ENCODE measurements at places on chromosomes 13 and 19.

GRCh38 chr13:99124794-99125316 lies 75.8 kb upstream of the UBAC2 start:
- DNase-seq: no peak

GRCh38 chr13:98827449-98827848 lies 75.0 kb upstream of the SLC15A1 start:
- no peak for DNase-seq

DNA sequence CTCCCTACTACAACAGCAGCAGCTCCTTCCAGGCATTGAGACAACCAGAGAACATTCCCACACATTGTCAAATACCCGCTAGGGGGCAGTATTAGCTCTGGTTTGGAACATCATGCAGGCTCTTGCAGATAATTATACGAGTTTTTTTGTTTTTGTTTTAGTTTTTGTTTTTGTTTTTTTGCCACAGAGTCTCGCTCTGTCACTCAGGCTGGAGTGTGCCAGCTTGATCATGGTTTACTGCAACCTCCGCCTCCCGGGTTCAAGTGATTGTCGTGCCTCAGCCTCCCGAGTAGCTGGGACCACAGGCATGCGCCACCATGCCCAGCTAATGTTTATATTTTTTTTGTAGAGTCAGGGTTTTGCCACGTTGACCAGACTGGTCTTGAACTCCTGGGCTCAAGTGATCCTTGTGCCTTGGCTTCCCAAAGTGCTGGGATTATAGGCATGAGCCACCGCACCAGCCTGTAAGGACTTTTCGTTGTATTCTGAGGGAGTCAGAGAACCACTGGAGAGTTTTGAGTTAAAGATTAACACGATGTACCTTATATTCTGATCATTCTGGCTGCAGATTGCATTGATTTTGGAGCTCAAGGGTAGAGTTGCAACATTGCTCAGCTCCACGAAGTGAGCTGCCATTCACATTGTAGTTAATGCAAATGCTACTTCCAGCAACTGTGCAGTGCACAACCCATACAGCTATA lies 41.7 kb upstream of the CEACAM20 start:
- DNase-seq: peak; percentile 44

DNA sequence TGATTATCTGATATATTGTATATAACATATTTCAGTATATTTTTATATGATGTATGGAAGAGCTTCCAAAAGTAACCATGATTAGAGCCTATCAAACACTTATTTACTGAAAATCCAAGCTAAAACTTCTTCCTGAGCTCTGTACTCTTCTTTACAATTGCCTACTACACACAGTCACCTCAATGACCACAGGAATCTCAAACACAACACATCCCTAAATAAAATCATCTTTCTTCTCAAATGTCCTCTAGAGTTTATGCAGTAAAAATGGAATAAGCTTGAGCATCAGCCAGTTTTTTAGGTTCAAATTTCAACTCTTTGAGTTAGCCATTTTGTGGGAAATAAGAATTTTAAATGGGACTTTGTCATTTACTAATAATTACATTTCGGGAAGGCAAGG lies 102.6 kb upstream of the FNDC3A start:
- DNase-seq: no peak

DNA sequence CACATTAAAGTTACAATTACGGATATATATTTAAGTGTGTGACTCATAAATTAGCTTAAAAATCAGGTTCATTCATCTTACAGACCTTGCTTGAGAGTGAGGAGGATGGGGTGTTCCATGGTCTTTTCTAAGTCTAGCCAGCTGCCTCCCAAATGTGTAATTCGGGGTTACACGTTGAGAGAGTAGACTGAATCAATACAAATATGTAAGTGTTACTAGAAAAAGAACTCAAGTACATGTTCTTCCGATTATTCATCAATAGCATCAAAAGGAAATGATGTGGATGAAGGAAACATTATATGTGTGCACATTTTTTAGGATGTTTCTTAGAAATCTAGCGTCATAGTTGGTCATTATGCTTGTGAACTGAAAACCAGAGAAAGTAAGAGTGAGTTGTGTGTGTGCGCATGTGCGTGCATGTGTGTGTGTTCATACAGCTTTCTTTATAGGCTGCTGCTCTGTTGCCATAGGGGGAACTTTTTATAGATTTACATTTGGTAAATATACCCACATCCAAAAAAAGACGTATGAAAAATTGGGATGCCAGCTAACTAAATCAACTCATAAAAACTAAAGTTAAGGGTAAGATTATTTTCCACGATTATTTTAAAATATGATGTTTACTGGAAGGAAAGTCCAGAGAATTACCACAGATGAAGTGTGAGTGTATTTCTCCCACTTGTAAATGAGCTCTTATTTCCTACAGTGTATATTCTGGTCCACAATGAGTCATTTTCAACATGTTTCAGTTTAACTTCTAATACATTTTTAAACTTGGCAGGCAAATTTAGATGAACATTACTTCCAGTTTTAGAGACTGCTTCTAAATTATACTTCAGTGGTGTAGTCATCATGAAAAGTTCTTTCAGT lies 82.4 kb downstream of the PIBF1 start:
- no peak for DNase-seq

GRCh38 chr19:48524732-48525131 lies 13.1 kb upstream of the LMTK3 start:
- DNase-seq: no peak

DNA sequence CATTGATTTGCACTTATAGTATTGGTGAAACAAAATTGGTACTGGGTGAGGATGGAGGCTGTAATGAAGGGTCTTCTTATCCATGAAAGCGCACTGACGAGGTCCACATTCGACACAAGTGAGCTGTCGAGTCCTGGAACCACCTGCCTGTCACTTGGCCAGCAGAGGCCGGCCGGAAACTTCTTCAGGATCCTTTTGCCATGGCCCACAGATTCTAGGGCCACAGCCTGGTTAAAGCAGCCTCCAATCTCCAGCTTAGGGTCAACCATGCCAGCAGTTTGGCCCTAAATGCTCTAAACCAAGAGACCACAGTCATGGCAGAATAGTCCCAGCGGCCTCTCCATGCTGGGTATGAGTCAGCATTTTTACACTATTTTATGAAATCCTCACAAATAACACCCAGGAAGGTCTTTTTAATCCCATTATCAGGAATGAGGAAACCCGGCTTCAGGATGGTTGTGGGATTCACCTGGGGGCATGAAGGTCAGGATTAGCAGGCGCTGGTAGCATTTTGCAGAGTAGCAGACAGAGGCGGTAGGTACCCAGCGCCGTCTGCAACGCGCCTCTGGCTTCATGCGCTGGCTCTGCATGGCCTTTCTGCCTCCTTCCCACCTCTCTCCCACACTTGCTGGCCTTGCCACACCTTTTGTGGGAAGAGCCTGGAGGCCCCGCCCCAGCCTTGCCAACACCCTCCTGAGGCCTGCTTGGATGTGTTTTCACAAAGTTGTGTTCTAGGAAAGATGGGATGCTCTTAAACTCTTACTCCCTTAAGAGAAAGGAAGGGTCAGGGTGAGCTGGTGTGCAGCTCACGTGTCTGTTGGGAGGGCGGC lies 15.2 kb downstream of the GAS6 start:
- DNase-seq: peak; percentile 21

DNA sequence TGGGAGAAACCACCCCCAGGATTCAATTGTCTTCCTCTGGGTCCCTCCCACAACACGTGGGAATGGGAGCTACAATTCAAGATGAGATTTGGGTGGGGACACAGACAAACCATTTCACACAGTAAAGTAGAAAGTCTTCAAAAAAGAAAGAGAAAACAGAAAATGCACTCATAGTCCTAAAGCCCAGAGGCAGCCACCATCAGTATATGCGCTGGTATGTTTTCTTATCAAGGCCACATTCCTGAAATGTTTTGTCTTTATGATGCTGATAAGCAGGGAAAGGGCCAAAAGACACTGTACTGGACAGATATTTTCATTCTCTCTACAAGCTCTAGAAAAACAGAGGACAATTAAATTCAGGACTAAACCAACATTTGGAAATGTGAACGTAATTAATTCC lies 375.8 kb upstream of the TSHZ3 start:
- DNase-seq: no peak

GRCh38 chr13:30446126-30446500 lies 19.6 kb downstream of the HMGB1 start:
- no peak for DNase-seq

- DNase-seq: no peak
These were observed 28.8 kb upstream of the SPATA13 start for GRCh38 chr13:24131749-24132148.

GRCh38 chr19:10681658-10682057 lies 19.6 kb upstream of the QTRT1 start:
- no peak for DNase-seq

- DNase-seq: no peak
These were observed 89.9 kb downstream of the CDK8 start for GRCh38 chr13:26343816-26344215.

- DNase-seq: no peak
These were observed 88.5 kb upstream of the SIAH3 start for GRCh38 chr13:45940061-45940460.

GRCh38 chr13:105925496-105925895 lies 610.0 kb downstream of the EFNB2 start:
- DNase-seq: no peak

- DNase-seq: no peak
These were observed 9.4 kb downstream of the POLRMT start for GRCh38 chr19:623974-624373.

DNA sequence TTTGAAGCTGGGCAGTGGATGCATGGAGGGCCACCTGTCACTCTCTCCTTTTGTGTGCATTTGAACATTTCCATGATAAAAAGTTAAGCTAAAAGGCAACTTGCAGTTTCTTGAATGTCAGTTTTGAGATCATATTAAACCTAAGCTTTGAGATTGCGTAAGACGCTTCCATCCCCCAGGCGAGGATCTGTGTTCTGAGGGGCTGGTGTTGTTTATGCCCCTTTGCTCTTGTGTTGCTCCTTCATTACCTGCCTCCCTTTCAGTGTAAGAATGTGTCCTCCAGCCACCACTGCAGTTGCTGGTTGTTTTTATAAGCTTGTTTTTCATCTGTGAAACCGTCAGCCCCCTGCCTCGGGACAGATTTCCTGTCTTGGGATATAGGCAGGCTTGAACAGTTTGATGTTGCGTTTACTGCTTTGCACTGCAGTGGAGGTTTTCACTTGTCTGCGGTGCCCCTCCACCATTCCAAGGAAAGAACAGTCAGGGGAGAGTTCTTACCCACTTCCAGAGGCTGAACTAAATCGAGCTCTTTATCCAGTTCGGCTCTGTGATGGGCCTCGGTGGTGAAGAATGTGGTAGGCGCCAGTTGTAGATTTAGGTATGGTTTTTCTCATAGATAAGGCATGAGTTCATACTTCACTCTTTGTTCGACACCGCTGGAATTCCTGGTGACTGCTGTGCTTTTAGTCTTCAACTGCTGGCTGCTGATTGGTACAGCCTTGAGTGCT lies 96.8 kb downstream of the ARHGEF7 start:
- DNase-seq: no peak

DNA sequence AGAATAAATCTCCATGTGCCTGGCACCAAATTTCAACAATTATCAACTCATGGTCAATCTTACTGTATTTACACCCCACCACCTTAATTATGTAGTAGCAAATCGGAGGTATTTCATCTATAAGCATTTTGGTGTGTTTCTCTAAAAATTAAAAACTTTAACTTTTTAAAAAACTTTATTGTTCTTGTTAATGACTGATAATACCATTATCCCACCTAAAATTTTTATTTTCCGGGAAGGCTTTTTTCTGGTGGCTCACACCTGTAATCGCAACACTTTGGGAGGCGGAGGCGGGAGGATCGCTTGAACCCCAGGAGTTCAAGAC lies 453 bp upstream of the PDCD2L start:
- no peak for DNase-seq

- no peak for DNase-seq
These were observed 298.3 kb downstream of the DIAPH3 start for GRCh38 chr13:59865398-59865797.

DNA sequence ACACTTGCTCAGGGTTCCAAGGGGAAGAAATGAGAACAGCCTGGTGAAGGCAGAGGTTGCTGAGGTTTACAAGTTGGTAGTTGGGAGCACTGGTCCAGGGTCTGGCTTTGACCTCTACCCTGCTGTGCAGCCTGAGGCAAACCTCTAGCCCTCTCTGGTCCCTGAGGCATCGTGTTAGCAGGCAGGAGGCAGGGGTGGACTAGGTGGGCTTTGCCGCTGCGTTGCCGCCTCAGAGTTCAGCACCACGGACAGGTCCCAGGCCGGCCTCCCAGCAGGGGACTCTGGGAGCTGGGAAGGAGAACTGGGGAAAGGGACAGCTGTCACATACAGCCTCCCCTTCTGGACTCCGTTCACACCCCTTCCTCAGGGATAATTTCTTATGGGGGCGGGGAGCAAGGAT lies 3.1 kb downstream of the NCAN start:
- DNase-seq: no peak

DNA sequence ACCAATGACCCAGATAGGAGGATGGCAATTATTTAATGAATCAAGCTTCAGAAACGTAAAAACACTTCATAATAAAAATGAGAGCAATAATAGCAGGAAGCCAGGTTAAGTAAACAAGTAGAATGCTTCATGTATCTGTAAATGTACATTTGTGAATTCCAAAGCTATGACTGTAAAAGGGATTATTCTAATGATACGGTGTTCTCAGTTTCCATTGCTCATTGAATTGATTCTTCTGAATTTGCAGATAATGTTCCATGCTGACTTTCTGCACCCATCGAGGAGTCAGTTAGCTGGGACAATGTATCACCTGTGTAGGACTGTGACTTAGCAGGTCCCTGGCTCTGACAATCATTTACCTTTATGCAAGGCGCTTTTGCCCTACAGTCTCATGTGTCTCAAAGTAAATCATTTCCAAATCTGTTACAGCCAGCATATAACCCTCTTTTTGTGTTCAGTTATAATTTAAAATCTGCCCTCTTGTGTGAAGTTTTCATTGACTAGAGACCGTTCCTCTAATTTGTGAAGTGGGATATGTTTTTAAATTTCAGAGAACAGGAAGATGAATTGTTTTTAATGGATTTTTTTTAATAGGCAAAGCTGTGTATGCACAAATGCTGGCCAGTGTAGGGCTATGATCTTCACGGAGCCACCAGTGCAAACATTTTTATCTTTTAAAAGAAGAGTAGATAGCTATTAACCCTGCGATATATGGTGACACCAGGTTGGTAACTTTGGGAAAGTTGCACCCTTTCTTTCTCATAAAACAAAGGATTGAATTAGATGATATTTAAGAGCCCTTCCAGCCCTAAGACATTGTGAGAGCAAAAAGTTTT lies 267.1 kb downstream of the KLF5 start:
- no peak for DNase-seq

GRCh38 chr13:102870677-102871415 lies 25.0 kb downstream of the ERCC5 start:
- no peak for DNase-seq

GRCh38 chr19:38490861-38491260 lies 57.4 kb downstream of the RYR1 start:
- no peak for DNase-seq

GRCh38 chr19:11505504-11506100 lies at the start of gene ZNF653:
Gene ZNF653, minus strand, starts transcription at chr19:11505839. Its CDS starts 53 bp downstream, at chr19:11505786.
- peak; percentile 83 for DNase-seq
